ENCODE measurements at places on chromosomes 5 and 9.

- DNase-seq: no peak
These were observed 43.6 kb upstream of the FBXW11 start for GRCh38 chr5:172050080-172050479.

- DNase-seq: no peak
These were observed 7.2 kb downstream of the S1PR3 start for GRCh38 chr9:88998503-88998902.

DNA sequence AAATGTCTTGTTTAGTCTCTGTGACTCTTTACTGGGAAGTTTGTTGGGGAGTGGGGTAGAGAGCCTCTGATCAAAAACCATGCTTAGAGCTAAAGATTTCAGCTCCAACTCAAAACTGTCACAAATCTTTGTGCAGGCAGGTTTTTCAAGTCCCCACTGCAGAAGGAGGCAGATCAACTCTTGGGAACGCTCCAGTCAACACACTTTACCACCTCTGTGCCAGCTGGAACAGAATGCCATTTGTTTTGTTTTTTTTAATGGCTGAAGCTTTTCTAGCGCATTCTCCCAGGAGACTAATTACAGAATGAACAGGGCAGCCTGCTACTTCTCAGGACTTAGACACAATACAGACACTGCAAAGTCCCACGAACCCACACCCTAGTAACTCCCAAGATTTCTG is 17.9 kb upstream of the LHX6 start:
- DNase-seq: no peak

- DNase-seq: no peak
These were observed 378.8 kb upstream of the TUSC1 start for GRCh38 chr9:26057050-26057449.

DNA sequence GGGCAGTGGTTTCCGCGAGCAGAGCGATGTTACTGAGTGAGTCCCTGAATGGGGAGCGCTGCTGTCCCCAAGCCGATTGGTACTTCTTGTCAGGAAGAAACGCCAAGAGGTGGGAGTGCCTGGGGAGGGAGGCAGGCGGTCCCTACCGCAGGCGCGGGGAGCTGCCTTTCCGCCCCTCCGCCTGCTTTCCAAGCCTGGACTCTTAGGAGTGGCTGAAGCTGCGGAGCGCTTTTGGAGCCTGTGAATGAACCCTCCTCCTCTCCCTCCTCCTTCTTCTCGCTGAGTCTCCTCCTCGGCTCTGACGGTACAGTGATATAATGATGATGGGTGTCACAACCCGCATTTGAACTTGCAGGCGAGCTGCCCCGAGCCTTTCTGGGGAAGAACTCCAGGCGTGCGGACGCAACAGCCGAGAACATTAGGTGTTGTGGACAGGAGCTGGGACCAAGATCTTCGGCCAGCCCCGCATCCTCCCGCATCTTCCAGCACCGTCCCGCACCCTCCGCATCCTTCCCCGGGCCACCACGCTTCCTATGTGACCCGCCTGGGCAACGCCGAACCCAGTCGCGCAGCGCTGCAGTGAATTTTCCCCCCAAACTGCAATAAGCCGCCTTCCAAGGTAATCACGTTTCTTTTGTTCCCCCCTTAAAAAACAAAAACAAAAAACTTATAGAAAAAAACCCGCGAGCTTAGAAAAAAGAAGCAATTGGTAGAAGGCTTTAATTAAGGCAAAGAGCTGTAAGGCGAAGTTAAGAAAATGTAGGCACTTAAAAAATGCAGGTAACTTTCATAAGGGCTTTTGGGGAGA is at the start of gene VCAN:
Gene VCAN, plus strand, starts transcription at position 340 of the 808 bp plus-strand sequence. CDS start 11,775 bp downstream, outside the sequence.
- DNase-seq: no peak

GRCh38 chr9:84300271-84300670 is 40.3 kb downstream of the SLC28A3 start:
- DNase-seq: no peak

DNA sequence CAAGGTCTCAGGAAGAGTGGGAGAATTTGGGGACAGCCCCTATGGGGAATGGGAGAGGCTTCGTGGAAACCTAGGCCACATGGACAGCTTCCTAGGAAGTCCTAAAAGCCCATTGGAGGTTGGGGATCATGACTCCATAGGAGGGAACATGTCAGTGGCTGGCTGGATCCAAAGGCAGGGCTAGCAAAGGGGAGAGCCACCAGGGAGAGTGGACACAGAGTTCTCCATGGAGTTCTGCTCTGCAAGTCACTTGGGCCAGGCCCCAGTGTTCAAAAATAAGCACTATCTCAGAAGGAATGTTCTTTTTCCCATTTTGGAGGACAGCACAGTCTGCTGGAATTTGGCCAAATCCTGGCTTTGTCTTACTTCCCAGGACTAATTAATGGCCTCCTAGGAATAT is 140.6 kb upstream of the RAD23B start:
- DNase-seq: no peak

DNA sequence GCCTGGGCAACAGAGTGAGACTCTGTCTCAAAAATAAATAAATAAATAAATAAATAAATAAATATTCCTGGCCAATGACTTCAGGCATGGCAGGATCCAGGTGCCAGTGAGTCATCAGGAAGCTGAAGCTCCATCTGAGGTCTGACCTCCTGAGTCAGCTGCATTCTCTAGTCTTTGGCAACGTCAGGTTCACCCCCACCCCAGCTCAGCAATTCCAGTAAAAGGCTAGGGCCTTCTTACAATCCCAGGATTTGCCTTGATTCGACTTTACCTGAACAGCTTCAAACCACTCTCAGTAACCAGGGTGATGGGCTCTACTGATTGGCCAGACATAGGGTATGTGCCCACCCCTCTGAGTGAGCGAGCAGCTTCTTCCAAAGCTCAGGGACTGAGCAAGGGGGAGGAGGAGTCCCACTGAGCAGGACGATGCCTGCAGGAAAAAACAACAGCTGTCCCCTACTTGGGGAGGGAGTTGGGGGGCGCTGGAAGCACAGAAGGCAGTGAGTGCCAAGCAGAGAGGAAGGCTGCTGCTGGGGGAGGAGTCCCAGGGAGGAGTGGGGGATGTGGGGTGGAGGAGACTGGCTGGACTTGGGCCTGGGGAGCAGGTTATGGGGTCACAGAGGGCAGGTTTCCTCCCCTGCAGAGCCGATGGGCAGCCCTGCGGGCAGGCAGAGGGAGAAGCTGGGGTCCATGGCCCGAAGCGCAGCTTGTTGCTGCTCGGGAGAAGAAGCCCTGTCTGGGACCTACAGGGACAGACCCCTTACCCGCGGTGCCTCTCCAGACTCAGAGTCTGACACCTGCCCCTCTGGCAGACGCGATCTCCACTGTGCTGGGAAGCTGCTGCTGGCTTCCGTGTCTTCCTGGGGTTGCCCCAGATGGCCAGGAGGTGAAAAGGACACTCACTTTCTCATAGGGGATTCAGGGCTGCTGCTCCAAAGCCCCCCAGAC is 25.9 kb upstream of the UNC5A start:
- no peak for DNase-seq

- no peak for DNase-seq
These were observed 9.8 kb downstream of the FAT2 start for GRCh38 chr5:151581347-151581746.

GRCh38 chr5:24598956-24599355 is 45.8 kb downstream of the CDH10 start:
- no peak for DNase-seq

DNA sequence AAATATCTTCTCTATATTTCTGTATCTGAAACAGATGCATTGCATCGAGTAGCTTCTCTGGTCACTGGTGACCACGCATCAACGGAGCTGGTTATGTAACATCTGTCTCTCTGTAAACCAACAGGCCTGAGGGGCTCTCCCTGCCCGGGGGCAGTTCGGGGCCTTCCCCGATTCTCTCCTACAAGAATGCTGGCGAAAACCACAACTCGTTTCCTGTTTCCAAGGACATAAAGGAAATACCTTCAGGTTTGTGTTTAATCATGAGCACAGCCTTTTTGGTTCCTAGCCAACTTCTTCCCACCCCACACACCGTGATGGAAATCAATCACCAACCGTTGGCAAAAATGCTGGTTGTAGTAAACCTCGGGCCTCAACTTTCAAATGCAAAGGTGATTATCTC is 25.1 kb downstream of the GDNF start:
- no peak for DNase-seq

DNA sequence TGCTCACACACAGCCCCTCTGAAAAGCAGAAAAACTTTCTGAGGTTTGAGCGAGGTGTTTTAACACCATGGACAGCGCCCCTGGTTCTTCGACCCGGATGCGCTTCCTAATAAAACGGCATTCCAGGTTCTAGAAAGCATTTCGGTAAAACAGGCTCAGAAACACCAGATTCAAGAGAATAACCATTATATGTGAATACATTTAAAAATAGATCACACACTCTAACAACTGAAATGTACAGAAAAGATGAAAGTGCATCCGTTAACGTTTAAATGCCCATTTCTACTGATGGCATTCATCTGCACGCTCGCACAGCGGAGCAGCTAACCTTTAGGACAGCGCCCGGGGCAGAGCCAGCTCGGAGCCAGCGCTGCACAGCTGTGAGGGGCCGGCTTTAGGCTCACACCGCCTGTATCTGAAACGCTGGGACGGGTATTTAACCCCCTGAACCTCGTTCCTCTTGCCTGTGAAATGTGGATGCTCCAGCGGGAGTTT is 26.3 kb upstream of the TENT4A start:
- no peak for DNase-seq

GRCh38 chr9:127751269-127752054 is 16.4 kb upstream of the TOR2A start:
- DNase-seq: no peak

DNA sequence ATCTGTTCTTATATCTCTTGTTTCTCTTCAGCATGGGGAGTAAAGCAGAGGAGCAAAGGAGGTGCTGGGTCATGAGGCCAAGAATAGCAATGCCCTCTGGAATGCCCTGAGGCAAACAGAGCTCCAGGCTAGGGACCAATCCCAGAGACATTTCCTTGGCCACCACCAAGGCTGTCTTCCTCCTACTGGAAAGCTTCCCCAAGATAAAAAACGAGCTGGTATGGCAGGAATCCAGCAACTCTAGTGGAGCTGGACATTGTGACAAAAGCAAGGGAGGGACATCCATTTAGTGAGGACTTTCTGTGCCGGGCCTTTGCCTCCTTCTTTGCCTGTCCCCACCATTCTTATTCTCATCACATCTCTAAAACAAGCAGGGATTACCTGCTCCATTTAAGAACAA is 161.6 kb downstream of the ASTN2 start:
- no peak for DNase-seq

GRCh38 chr9:100120286-100120685 is 21.2 kb downstream of the INVS start:
- no peak for DNase-seq

GRCh38 chr9:16626577-16627130 is 243.8 kb downstream of the BNC2 start:
- DNase-seq: no peak

DNA sequence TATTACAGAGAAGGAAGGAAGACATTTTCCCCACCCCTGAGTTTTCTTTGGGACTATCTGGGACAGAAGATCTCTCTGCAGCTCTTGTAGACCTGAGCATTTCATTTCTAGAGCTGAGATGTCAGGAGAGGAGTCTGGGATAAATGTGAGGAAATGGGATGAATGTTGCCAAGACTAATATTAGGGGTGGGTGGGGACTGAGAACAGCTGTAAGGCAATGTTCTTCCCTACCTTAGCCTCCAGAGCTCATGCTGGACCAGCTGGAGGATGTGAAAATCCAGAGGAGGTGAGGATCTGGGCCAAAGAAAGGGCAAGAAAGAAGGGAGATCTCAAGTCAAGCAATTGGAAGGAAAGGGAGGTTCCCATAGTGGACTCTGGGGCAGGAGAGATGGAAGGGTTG is 23.1 kb upstream of the FOXD1 start:
- DNase-seq: no peak

DNA sequence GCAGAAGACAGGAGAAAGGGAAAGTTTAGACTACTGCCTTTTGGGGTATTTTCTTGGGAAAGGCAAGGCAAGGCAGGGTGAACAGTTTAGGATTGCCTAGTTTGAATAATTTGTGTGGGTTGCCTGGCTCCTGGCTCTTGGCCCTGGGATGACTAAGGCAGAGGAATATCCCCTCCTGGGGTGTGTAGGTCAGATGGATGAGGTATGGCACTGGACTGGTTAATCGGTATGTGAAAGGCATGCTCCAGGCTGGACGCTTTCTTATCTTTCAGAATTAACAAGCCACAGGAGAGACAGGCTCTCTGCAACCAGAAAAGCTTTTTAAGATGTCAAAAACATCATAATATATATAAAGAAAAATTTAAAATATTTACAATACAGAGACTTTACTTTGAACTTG is 58.6 kb downstream of the STARD4 start:
- DNase-seq: no peak

- DNase-seq: no peak
These were observed 1.6 kb downstream of the PDGFRB start for GRCh38 chr5:150153957-150154617.

DNA sequence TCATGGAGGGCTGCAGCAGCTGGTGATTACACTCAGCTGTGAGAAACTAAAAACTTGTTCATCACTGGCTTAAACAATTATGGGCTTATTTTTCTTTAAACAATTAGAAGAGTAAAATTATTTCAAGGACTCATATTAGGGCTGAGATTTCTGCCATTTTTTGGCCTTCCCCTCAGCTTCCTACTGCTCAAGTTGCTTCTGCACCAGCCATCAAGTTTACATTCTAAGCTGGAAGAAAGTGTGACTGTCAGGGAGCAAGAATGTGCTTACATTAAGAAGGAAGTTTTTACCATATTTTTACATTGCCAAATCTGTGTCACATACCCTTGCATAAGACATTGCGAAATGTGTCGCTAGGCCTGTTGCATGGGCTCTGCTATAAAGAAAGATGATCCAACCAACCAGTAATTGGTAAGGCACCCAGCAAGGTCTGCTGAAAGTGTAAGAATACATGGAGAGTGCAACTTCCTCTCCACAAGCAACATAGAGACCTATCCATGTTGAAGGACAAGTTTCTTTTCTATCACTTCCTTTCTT is 260.3 kb upstream of the CDH10 start:
- DNase-seq: no peak

- DNase-seq: no peak
These were observed 40.2 kb downstream of the SH3RF2 start for GRCh38 chr5:145976431-145977155.

- no peak for DNase-seq
These were observed 227.5 kb upstream of the BRINP1 start for GRCh38 chr9:119596703-119597102.

DNA sequence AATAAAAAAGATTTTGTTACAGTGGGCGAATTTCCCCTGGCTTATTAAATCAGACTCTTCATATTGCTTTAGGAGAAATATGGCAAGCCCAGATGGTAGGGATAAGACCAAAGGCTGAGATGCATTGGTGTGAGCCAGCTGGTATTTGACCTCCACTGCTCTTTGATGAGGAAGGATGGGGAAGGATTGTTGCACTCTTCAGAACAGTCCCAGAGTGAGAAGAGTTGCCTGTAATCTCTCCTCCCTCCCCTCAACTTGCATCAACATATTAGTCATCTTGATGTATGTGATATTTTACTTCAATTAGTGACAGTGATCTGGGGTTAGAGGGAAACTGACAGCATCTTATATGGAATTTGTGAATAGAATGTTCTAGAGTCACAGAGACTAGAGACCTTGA is 136.6 kb downstream of the ADAMTS12 start:
- DNase-seq: no peak

- no peak for DNase-seq
These were observed 57.1 kb upstream of the ZBED3 start for GRCh38 chr5:77143998-77144836.

GRCh38 chr9:100554935-100555401 is 22.9 kb upstream of the CAVIN4 start:
- no peak for DNase-seq

- DNase-seq: no peak
These were observed 93.6 kb downstream of the MRPL36 start for GRCh38 chr5:1706021-1706420.
